ENCODE measurements at places on chromosomes 16 and 17.

DNA sequence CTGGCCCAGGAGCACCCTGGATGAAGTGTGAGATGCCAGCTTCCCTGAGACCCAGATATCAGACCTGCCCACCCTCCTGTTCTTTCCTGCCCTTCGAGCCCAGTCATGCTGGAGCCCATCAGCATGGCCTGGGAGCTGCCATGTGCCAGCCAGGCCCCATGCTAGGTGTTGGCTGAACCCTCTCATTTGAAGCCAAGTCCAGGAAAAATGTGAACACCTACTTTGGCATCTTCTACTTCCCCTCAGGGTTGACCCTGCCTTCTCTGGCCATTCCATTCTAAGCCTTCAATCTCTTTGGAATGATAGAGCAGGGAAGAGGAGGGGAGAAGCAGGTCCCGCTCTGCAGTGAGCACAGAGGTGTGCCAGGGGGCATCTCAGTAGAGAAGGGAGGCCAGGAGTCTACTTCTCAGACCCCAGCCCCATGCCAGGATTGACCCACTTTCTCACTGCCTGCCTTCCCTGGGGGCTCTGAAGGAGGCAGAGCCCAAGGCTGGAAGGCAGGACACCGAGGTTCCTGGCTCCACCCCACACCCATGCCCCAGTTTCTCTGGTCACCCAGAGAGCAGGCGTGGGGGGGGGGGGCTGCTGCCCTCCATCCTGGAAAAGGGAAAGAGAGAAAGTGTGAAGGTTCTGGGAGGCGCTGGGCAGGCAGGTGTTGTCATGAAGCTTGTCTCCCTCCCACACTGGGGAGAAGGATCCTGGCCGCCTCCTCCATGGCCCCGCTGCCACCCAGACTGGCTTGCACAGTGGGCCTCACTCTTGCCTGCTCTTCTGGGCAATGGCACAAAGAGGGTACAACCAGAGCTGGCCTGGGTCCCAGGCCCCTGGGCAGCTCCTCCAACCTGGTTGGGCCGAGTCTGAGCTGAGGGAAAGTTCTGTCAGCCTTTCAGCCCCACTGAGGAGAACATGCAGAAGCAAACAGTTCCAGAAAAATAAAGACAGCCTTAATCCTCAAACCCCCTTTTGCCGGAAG is 9.3 kb downstream of the HDAC5 start:
- DNase-seq, result no peak

GRCh38 chr17:68532826-68533225 is 20.6 kb downstream of the PRKAR1A start:
- no peak for DNase-seq

DNA sequence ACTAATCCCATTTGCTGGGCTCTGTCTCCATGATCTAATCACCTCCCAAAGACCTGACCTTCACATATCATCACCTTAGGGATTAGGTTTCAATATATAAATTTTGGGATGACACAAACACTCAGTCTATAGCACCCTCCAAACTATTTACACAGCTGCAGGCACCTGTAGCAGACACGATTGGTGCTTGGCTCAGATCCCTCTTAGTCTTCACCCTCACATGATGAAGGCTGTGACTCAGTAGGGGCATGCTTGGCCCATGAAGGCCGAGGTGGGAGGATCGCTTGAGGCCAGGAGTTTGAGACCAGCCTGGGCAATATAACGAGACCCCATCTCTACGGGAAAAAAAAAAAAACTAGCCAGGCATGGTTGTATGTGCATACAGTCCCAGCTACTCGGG is 73.5 kb downstream of the HS3ST2 start:
- no peak for DNase-seq

DNA sequence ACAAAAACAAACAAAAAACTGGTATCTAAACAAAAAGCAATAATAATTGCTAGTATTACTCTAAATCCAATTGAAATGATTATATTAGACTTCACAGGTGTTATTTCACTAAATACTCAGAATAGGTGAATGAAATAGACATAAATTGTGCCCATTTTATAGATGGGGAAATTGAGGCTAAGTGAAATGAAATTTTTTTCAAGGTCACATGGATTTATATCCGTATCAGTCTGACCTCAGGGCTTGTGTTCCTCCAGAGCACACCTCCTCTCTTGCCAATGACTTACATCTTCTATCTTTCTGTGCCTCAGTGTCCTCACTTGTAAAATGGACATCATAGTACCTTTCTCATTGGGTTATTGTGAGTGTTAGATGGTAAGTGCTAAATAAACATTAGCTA is 72.3 kb downstream of the GP2 start:
- DNase-seq, result no peak

DNA sequence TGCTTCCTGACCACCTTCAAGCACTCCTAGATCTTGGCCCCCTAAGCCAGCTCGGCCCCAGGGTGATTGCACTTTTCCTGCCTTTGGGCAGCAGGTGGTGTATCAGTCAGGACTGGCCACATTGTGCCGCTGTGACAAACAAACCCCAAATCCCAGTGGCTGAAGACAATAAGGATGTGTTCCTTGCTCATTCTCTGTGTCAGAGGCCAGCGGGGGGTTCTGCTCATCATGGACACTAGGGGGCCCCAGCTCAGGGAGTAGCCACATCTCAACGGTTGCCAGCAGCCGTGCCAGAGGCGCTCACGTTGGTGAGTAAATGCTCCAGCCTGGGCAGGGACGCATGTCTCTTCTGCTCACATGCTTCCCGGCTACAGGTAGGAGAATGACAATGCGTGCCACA is 60.4 kb downstream of the ZDHHC7 start:
- peak; percentile 12 for DNase-seq

DNA sequence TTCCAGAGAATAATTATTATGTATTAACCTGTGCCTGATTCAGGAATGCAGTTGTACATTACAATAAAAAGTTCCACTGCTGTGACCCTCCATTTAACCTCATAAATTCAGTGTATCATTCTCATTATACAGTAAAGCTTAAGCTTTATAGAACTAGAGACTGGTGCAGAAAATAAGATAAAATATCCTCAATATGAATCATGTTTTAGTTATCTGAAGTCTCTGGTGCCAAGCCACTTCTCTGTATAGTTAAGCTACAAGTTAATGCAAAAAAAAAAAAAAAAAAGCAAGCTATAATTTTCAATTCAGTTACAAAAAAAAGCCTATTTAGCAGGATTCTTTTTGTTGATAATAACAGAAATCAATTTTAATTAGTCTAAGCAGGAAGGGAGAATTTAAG is 22.4 kb upstream of the SMIM36 start:
- DNase-seq, result no peak

DNA sequence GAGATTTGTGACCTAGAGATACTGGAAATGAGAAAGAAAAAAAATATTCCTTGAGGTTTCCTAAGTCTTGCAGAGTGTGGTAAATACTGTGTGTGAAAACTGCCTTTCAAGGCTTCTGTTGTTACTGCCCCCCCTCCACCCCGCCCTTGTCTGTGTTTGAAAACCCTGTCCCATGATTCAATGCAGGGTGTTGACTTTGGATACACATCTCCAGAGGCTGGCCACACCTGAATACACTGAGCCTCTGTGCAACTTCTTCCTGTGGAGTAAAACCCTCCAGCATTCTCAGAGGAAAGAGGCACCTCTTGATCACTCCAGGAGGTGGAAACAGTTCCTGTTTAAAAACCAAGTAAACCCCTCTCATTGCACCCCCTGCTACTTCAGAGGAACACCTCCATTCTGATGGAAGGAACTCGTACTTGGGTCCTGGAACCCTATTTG is 123.0 kb upstream of the CACNG5 start:
- no peak for DNase-seq

GRCh38 chr16:57984443-57985203 is 13.7 kb upstream of the CNGB1 start:
- peak; percentile 95 for DNase-seq

GRCh38 chr17:13283606-13284005 is 265.8 kb upstream of the ELAC2 start:
- DNase-seq, result no peak
